ENCODE measurements at places on chromosomes 12 and 14. TPM values are rescaled to one million over a fixed set of nuclear protein-coding genes. Genes with fewer than 3 reads are reported as not detected.

Gene GLIPR1
- polyA plus RNA-seq, result 4.6 TPM

Gene RERG
- 3.7 TPM for polyA plus RNA-seq

Gene DNM1L
- 19.6 TPM for polyA plus RNA-seq

Gene OAS1
- 20.0 TPM for polyA plus RNA-seq

Gene SLC22A17
- 12.5 TPM for polyA plus RNA-seq

Gene BIN2
- polyA plus RNA-seq, result 4.4 TPM
